ENCODE measurements at places on chromosomes 1 and 21.
A peak's percentile ranks its signal among the peaks of the same experiment; 100 is the strongest.

DNA sequence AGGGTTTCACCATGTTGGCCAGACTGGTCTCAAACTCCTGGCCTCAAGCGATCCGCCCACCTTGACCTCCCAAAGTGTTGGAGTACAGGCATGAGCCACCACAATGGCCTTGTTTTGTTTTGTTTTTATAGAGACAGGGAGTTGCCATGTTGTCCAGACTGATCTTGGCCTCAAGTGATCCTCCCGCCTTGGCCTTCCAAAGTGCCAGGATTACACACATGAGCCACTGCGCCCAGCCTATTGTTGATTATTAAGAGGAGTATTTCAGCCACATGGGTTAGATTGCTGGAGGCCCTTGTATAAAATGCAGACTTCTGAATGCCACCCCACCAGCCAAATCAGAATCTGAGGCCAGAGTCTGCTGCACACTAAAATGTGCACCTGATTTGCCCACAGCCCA, 57.2 kb upstream of the ANGPTL1 start:
- DNase-seq = no peak

GRCh38 chr1:17682400-17682799, 72.7 kb upstream of the ACTL8 start:
- DNase-seq = no peak

DNA sequence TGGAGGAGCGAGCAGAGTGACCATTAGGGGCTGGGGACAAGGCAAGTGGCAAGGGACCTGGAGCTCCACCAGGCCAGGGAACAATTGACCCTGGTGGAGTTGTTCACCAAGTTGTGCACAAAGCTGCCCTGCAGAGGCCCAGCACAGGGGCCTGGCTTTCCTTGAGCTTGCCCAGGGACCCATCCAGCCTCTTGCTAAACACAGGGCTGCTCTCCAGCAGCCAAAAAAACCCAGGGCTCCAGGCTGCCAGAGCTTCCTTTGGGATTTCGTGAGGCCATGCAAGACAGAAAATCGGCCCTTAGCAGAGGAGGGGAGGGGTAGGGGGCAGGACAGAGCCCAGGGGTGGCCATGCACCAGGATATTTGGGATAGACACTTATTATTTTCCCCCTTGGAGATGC, 32.6 kb downstream of the LRP8 start:
- no peak for DNase-seq

- no peak for DNase-seq
These were observed 113.6 kb downstream of the MACF1 start for GRCh38 chr1:39317910-39318633.

DNA sequence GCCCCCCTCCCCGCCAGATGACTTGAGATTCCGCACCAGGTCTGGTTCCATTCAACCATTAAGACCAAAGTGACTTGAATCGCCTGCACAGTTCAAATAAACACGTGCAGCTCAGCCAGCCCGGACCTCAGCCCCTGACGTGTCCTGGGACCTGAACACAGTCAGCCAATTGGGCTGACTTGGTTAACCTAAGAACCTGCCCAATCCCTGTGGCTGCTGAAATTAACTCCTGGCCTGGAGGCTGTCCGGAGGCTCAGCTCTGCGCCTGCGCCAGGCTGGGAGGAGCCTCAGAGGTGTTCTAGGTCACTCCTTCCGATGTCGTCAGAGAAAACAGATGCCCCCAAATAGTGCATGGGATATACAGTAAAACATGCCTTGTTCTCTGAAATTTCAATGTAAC, 73.4 kb downstream of the SCCPDH start:
- DNase-seq = no peak

DNA sequence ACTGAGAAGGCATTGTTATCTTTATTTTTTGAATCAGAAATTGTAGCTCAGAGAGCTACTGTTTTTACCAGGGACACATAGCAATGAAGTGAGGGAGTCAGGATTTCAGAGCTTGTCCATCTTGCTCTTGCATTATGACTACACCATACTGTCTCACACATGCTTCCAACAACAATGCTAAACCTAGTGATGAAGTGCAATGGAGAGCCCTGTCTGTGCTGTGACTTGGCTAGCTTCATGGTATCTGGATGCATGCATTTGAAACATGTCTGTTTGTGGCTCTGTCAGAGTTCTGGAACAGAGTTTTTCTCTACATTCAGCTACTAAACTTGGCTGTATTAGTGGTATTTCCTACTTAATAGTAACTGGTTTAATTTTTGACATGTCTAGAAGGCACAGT, 7.0 kb downstream of the PLPPR4 start:
- no peak for DNase-seq

DNA sequence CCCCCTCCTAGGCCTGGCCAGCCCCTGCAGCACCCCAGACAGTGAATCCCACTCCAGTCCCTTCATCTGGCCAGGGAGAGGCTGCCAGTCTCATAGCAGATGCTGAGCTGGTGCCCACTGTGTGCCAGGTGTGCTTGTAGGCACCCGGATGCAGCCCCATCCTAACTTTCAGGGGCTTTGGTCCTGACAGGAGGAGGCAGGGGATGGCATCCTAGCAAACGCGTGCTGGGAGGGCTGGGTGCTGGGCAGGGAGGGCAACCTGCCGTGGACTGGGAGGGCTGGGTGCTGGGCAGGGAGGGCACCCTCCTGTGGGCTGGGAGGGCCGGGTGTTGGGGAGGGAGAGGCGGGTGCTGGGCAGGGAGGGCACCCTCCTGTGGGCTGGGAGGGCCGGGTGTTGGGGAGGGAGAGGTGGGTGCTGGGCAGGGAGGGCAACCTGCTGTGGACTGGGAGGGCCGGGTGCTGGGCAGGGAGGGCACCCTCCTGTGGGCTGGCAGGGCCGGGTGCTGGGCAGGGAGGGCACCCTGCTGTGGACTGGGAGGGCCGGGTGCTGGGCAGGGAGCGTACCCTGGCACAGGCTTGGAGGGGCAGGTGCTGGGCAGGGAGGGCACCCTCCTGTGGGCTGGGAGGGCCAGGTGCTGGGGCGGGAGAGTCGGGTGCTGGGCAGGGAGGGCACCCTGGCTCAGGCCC, 35.3 kb downstream of the SLC19A1 start:
- no peak for DNase-seq

DNA sequence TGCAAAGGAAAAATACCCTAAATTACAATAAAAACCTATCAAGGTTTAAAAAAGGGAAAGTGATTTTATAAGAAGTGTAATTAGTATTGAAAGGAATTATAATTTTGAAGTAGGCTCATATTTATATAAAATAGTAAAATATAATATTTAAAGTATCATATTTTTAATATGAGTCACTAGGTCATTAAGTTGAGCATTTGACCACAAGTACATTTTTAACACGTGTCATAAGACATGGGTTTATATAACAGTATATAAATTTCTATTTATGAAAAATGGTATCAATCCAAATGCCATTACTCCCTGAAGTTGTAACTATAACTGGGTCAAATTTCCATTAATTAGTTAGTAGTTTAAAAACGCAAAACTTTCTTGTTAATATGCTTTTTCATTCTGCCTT, 365.9 kb downstream of the COL11A1 start:
- no peak for DNase-seq

DNA sequence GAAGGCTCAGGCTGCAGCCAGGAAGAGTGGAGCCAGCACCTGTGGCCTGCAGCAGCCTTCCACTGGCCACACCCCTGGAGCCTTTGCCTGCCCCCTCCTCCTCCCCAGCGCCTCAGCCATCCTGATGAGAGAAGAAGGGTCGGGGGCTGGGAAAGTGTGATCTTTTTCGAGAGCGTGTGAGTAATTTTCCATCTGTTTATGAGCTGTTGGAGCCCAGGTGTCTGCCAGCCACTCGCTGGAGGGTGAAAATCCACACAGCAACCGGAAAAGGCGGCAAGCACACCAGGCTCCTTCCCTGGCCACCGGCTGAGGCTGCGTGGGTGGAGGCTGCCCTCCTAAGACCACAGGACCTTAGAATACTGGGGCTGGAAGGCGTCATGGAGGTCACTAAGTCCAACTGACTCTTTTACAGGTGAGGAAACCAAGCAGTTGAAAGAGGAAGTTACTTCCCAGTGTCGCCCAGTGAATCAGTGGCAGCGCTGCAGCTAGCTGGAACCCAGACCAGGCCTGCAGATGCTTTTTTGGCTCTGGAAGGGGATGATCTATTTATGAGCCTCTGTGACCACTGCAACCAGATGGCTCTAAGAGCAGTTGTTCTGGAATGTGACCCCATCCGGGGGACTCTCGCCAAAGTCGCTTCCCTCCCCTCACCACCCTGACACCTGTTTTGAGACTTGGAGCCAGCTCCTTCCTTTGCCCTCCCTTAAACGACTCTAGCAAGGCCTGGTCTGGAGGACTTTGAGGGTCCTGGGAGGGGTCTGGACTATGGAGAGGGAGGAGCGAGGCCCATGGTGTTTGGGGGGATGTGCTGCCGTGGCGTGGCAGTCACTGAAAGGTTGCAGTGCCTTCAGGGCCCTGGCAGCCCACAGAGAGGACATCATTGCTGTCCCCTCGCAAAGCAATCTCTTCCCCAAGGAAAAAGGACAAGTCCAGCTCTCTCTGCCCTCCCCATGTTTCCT, 54.5 kb downstream of the LGR6 start:
- peak; percentile 12 for DNase-seq

GRCh38 chr1:68379085-68379478, 70.7 kb downstream of the RPE65 start:
- no peak for DNase-seq

Data from posterior cingulate gyrus (tissue), 11 donors.